ENCODE measurements at places on chromosomes 7 and 10.

DNA sequence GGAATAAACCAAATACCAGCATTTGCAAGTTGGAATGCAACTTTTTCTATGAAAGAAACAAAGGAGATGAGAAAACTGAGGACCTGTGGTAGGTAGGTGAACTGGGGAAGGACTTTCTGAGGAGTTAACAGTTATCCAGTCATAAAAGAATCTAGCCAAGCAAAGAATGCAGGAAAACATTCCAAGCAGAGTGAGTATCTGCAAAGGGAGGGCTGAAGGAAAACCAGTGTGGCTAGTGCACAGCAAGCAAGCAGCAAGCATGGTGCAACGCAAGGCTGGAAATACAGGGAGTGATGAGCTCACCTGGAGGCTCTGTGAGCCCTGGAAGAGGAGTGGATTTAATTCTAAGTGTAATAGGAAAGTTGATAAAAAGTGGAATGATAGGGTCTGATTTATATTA, 44.0 kb downstream of the RTKN2 start:
- DNase-seq = no peak

DNA sequence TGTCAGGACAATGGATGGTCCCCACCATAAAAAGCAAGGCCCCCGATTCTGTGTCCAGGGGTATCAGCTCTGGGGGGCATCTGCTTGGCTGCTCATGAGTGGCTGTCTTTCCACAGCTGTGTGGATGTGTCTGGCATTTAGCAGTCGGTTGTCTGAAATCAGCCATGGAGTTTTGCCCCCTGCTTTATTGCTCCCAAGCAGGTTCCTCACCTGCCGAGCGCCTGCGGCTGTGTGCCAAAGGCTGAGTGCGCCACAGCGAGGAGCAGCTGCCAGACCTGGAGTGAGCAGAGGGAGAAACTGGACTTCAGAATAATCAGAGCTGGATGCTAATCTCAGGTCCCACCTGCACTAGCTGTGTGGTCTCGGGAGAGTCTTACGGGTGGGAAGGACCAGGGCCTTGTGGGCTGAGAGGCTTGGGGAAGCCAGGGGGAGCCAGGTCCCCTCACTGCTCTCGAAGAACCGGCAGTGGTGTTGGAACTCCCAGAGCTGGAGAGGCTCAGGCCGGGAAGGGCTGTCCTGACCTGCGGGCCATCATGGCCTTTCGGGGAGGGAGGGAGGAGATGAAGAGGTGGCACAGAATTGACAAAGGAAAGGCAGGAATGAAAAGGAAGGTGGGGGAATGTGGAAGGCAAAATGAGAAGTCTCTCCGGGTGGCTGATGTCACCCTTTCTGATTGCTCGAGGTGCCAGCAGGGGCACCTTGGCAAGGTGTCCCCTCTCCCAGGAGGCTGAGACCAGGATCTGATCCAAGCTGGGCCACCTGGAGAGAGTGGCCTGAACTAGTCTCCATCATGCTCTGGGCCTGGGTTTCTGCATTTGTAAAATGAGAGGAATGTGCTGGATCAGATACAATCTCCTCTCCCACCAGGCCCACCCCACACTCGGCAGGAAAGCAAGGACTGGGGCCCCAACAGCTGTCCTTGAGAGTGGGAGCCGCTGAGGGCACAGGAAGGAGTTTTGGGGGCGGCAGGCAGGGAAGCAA, 30.2 kb upstream of the LEP start:
- peak; percentile 46 for DNase-seq

- DNase-seq = peak; percentile 70
These were observed 26.3 kb upstream of the SH3PXD2A start for GRCh38 chr10:103881416-103882284.

DNA sequence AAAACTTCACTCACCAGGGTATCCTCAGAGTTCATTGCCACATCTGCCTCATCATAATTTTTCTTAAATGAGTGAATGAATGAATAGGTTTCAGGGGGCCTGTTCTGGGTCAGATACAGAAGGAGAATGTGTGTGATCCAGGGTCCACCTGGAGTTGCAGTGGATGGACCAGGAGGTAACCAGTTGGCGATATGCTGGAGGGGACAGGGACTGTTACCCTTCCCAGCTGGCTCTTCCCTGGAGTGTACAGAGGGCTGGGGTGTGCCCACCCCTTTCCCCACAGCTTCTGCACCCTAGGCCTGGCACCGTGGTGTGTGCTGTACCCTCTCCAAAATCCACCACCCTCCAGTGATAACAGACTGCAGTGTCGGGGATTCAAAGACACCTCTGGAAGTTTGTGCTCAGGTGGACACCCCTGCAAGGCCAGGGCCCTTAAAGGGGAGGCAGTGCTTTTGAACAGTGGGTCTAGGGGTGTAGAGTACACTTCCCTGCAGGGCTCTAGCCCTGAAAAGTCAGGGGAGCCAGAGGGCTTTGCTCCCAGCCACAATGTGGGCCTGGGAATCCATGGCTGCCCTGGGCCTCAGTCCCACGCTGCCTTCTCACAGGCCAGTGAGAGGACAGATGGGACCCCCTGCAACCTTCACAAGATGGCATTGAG, 134.4 kb upstream of the UNC5B start:
- DNase-seq = no peak

DNA sequence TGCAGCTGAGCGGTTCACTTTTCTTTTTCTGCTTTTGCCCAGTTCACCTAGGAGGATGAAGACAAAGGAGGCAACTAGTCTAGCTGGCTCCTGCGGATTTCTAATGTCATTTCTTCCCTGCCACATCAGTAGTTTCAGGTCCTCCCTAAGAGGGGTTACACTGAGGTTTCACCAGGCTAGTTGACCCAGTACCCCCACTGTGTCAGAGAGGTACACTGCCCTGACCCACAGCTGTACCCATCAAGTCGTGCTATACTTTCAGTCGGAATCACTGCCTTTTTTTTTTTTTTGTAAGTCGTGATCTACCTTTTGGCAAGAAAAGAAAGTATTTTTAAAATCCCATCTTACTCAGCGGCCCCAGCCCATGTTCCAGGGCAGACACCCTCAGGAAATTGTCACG, 243.5 kb downstream of the CELF2 start:
- DNase-seq = no peak

DNA sequence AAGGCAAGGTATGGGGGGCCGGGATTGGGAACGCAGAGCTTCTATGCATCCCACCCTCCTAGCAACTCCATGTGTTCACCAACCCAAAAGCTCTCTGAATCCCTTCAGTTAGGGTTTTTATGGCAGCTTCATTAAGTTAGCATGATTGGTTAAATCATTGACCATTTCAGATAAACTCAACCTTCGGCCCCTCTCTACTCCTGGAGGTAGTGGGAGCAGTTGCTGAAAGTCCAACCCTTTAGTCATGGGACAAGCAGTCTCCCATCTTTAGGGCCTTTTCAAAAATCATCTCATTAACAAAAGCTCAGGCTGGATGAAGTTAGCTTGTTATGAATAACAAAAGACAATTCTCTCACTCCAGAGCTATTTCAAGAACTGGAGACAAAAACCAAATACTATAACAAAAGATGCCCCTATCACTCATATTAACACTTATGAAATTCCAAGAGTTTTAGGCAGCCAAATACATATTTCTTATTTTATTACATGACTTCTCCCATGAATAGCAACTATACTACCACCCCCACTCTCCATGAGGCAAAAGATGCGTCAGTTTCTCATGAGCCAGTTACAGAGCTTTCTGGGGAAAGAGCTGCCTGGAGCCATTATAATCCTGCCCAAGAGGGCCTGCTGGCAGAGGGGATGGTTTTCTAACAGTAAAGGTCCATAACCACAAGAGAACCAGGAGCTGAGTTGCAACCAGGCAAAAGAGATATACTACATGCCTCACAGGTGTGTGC, 44.6 kb downstream of the SLC16A12 start:
- no peak for DNase-seq

GRCh38 chr10:90226517-90226916, 525.1 kb downstream of the KIF20B start:
- no peak for DNase-seq

DNA sequence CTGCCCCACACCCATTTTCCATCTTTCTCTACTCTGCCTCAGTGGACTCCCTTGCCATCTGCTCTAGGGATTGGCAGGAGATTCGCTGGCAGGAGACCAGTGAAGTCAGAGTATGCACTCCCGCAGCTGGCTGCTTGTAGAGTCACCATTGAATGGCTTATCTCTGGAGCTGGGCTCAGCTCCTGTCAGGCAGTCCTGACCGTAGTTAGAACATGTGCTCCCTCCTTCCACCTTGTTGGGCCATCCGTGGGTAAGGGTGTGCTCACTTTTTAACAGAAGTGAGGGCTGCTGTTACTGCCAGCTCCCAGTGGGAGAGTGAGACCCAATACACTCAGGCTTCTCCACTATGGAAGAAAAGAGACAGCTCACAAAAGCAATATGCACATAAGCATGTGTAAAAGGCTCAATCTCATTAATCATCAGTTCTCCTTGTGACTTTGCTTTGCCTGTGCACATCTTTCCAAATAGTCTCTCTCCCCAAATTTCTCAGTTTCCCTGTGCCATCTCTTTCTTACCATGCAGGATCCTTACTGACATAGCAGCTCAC, 773.3 kb downstream of the GRID1 start:
- DNase-seq = no peak

GRCh38 chr10:116385994-116386809, 41.4 kb upstream of the PNLIPRP3 start:
- DNase-seq = peak; percentile 2

DNA sequence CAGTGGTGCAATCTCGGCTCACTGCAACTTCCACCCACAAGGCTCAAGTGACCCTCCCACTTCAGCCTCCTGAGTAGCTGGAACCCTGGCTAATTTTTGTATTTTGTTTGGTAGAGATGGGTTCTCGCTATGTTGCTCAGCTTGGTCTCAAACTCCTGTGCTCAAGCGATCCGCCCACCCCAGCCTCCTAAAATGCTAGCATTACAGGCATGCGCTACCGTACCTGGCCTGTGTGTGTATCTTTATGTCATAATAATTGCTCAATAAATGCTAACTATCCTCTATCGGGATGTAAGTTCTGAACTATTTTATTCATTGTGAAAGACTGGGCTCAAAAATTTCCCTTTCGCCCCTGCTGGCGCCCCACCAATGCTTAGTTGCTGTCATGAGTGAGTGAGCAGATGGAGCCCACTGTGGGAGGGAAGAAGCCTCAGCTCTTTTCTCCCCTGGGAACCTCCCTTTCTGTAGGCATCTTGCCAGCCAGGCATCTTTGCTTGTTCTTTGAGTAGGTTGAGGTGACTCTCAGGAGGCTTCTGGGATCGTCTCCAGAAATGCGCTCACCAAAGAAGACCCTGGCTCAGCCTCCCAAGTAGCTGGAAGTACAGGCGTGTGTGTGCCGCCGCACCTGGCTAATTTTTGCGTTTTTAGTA, 38.3 kb downstream of the CAMK1D start:
- DNase-seq = no peak

DNA sequence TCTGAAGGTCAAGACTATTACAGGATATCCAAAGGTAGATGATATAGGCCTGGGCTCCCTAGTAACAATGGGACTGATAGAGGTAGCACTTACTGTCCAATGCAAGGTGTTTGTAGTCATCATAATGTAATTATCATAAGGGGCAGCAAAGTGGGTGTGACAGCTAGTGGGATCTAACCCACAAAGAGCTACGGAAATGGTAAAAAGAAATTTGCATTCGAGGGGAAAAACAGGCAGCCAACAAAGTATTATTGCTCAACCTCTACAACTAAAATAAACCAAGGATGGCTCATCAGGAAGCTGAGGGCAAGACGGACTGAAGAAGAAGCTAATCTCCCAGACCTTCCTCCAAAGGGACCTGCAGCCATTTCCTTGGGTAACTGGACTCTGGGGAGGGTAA, 211.0 kb downstream of the WDR11 start:
- DNase-seq = no peak

- peak; percentile 83 for DNase-seq
These were observed 4.7 kb upstream of the NOS3 start for GRCh38 chr7:150986099-150986512.

GRCh38 chr7:131265227-131265626, 62.4 kb upstream of the MKLN1 start:
- no peak for DNase-seq

DNA sequence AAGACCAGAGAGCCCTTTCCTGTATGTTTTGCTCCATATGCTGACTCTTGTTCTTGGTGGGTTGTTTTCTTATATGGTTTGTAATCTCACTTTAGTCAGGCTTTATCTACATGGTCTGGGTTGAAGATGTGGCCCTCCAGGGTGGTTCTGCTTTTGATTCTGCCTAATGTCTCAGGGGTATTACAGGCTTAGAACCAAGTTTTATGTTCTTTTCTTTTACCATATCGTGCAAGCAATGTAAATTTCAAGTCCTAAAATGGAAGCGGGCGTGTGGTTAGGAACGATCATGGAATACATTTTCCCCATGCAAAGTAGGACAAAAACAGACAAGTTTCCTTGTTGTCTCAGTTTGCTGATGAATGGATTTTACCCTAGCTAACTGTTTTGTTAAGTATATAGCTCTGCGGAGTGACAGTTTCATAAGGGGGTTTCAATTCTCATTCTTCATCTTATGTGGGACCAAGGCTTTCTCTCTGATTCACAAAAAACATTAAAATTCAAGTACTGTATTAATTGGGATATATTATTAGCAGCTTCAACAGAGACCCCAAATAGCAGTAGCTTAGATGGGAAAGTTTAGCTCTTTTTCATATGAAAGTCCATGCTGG, 58.7 kb downstream of the MTURN start:
- DNase-seq = no peak

GRCh38 chr10:92972066-92972870, 88.3 kb upstream of the CYP26C1 start:
- no peak for DNase-seq

DNA sequence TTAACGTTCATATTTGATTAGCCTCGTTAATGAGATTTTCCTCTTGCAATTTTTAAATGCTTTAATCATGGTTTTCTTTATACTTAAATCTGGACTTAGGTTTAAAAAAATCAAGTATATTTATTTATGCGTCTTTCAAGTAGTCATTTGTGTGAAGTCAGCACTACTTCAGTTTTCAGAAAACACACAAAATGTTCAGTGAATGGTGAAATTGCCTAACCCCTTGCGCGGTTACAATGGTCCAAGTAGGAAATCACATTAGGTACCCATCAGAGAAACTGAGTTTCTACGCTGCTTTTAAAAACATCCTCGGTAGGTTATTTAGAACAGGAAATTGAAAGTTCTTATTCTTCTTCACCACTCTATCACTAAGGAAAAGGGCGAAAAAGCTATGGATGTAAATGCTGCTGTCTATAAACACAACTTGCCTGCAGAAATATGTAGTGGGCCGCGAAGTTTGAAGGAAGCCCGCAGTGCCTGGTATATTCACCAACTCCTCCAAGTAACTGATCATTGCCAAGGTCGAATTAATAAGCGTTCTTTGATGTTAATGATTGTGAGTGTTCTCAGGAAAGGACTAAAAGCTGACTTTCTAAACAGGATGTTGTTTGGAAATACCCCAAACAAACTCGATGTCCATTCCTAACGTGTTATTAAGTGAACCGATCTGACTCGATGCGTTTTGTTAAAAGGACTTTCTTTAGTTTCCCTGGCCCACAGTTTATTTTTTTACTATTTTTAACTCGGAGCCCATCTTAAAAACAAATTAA, 1.0 kb downstream of the SYPL1 start:
- DNase-seq = no peak

GRCh38 chr10:96338279-96338925, 20.4 kb downstream of the OPALIN start:
- no peak for DNase-seq

Measured in NCI-H1092 treated with DMSO at 0.1 percent for 48 hours (cell line).